ENCODE measurements at places on chromosomes 12 and 14.
A peak's percentile ranks its signal among the peaks of the same experiment; 100 is the strongest.

DNA sequence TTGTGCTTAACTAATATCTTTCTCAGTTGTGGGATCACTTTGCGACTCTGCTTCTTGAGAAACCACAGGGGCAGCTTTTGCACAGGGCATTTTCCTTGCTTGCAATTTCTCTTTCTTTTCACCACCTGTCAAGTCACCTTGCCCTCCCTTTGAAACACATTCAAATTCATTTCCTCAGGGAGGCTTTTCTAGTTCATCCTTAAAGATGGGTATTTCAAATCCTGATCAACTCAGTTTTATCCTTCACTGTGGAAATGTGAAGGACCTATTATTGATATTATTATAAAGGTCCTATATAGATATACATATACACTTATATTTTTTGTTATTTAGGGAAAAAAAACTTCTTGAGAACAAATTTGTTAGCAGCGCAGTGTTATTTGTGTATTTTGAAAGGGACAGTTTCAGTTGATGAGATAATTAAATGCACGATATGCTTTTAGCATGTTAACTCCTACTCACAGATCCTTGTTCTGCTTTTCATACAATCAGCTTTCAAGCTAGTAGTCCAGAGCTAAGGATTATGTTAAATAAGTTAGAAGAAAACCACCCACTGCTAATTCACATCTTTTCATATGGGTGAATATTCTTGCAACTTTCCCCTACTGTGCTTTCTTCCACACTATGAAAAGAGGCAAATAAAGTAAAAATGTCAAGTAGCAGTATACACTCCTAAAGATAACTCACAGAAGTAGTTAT lies 501.4 kb upstream of the RGS6 start:
- no peak for DNase-seq

DNA sequence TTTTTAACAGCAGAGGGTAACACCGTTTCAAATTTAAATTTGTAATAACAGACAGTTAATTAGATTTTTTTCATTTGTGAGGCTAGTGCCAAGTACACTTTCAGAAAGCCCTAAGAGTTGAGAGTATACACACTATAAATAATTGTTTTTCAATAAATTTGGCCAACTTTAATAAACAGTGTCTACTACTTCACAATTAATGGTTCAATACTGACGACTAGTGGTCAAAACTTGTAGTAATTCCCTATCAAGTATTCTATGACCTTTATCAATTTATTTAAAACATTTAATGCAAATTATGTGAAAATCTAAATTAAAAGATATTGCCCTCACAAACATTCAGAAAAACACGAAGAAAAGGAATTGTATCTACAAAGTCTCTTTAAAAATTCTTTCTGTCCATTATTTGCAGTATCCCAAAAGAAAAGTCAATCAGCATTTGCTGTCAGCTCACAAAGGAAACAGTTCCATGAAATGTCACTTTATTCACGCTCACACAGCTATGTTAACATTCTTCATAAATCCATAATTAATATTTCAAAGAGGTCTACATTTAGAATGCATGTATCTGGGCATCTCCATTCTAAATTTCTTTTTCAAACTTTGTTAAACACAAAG lies 91.2 kb downstream of the CEP128 start:
- DNase-seq = peak; percentile 76

DNA sequence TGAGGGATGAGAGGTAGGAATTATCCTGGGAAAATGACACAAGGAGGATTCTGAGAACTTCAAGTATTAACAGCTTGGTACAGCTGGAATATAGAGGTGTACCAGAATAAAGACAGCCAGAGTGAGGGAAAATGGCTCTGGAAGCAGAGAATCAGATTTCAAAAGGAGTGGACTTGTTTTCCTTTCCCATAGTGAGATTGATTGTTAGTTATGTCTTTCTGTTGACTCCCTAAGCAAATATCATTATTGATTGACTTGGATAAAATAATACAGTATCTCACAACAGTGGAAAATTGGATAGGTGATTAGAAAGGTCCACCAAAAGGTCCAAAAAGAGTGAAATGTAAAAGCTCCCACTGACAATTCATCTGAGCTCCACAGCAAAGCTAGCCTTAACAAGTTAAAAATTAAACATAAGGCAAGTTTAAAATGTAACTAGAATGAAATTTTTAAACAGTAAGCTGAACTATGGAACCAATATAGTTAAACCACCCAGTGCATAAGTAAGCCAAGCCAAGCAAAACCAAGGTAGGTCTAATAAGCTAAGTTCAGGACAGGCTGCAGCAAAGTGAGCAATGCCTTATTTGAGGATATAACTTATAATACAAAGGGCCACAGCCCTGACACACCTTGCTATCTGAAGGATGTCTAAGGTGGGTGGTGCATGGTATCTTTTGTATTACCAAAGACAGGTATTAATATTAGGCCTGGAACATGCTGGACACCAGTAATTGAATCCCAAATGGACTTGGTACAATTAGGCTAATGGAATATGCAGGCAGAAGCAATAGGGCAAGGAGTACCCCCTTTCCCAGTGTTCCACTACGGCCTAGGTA lies 21.8 kb downstream of the ENTPD5 start:
- DNase-seq = no peak

- DNase-seq = no peak
Observed at GRCh38 chr12:132265056-132265800, 64.2 kb downstream of the GALNT9 start.

GRCh38 chr12:125249932-125250331 lies 184.7 kb downstream of the AACS start:
- DNase-seq = no peak

DNA sequence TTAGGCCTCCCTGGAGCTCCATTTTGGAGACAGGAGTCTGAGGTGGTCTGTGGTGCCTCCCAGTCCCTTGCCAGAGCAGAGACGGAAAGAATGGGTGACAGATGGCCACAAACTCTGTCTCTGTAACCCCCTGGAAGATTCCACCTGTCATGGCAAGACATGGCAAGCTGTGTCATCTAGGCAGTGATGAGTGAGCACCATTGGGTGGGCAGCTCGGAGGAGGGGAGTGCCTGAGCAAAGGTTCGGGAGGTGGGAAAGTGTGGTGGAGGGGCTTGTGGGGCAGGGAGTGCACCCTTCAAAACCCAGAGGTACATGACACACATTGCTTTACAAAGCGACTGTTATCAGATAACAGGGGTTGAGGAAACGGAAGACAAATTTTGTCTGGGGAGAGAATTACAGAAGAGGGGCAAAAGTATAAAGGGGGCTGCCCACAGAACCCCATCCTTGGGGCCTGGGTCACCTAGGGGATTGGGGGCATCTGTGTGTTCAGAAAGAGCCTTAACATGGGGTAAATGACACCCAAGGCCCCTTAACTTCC lies 3.5 kb downstream of the RIN3 start:
- DNase-seq = no peak

- DNase-seq = no peak
Observed at GRCh38 chr12:73445658-73446324, 1091.8 kb upstream of the ATXN7L3B start.

- no peak for DNase-seq
Observed at GRCh38 chr14:105287249-105288102, 13.3 kb downstream of the BRF1 start.

Measured in fibroblast of lung (primary cell).